ENCODE measurements at places on chromosomes 16 and 17.

DNA sequence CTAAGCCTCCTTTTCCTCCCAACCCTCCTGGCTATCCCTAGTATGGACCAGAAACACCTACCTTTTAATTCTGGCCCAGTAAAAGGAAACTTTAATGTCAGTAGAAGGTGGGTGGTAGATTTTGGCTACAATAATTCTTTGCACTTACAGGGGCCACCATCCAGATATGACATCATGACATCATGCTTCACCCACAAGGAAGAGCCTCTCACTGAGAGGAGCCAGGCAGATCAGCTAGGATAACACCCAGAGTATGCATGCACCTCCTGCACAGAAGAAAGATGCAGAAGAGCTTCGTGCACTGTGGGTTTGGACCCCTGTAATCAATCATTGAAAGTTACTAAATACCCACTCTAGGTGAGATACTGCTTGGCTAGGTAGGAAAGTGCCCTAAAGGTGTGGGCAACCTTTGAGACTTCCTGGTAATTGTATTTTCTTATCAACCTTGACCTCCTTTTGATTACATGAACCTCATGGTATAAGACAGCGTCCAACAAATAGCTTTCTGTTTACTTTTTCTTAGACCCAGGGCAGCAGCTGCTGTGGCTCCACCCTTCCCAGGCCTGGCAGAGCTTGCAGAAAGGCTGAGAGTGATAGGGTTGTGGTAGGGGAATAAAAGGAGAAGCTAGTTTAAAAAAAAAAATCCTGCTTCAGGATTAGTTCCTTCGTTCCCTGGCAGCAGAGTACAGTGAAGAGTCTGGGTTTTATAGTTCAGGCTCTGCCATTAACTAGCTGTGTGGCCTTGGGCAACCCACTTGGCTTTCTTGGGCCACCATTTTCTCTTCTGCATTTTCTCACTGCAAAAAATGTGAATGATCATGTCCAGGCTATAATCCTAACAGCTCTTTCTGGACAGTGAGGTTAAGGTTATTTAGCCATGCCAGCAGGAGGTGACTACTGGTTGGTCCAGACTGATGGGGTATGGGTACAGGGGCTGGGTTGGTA is 6.2 kb downstream of the MAP3K14 start:
- DNase-seq, result no peak

DNA sequence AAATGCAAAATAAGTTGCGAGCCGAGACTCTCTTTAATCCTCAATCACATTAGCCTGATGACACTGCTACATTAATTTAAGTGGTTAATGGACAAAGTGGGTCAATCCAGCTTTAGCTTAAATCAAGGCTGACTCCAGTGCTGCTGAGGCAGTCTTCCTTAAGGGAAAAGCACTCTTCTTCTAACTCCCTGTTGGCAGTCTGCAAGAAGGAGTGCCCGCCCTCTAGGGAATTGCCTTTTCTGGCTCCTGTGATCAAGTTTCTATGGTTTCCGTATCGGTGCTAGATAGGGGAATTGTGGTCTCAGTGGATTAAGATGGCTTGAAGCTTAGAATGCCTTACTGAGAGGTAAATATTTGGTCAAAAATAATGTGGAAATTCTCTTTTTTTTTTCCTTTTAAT is 41.0 kb downstream of the HS3ST3B1 start:
- DNase-seq, result no peak

DNA sequence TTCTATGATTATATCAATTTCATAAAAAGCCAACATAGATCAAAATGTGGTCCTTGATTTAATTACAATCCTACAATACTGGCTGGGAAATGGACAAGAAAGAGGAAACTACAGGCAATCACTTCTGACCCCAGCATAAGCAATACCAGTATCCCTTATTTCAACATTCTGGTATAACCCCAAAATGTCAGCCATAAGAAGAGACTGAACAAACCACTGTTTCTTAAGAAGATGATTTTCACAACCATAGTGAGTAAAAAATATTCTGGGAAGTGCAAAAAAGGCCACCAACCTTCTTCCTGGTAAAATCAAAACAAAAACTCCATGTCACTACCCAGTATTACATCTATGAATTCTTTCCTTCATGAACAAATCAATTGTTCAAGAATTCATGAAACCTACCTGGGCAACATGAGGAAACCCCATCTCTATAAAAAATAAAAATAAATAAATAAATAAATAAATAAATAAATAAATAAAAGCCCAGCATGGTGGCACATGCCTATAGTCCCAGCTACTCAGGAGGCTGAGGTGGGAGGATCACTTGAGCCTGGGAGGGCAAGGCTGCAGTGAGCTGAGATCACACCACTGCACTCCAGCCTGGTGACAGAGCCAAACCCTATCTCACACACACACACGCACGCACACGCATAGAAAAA is 7.5 kb downstream of the N4BP1 start:
- no peak for DNase-seq

GRCh38 chr17:45003877-45004276 is 35.8 kb upstream of the C1QL1 start:
- DNase-seq, result no peak

- no peak for DNase-seq
Observed at GRCh38 chr16:68272507-68273209, 8.3 kb downstream of the SLC7A6 start.

DNA sequence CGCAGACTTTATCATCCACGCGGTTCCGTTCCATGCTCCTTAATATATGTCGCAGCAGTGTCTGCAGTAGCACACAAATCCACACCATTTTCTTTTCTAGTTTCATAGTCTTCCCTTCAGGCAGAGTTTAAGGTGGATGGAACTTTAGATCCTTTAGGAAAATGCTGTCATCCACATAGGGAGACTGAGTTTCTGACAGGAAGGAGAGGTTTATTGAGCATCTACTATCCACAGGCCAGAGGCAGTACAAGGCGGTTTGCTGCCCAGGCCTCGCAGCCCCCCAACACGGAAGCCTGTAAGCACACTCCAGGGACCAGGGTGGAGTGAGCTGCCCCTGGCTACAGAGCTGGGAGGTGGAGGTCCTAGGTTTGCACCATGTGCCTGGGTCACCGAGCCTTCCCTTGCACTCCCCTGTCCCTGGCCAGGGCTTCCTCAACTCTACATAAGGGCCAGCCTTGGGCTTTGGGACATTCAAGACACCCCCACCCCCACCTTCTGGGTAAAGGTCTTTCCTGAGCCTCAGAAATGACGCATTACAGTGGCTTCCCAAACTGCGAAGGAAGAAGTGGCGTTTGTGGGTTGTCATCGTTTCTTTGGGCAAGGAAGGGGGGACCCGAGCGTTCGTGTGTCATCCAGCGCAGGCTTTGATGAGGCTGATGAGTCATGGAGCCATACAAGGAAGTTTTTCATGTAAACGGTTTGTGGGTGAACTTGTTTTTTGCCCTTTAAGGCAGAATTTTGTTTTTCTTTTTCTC is 146.5 kb upstream of the PLCG2 start:
- no peak for DNase-seq

DNA sequence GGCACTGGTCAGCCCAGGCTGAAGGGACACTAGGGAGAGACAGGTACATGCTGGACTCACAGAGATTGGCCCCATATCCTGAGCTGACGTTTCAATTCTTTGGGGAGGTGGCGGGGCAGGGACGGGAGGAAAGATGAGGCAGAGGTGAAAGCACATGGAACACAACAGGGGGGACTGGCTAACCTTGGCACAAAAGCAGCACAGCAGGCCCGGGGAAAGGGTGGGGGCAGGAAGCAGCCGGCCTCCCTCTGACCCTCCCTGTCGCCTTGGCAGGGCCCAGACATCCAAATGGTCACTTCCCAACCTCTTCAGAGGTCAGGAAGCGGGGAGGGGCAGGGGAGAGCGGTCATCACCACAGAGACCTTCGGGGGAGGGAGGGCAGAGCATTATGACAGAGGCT is 6.6 kb downstream of the VAT1 start:
- DNase-seq, result no peak

GRCh38 chr16:11100239-11100750 is 155.7 kb downstream of the SOCS1 start:
- DNase-seq, result no peak

DNA sequence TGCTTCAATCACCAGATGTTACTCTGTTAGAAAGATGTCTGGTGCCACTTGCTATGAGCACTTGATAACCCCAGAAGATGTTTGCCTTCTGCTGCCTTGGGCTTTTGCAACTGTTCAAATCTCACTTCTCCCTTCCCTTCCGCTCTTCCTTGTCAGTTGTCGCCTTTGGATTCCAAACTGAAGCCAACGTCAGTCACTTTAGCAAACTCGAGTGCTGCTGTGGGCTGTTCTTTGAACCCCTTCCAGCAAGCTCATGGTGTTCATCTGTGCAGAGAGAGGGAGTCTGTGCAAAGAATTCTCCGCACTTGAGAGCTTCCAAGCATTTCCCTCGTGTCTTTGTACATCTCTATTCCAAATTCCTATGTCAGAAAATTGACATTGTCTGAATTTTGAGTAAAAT is 879.4 kb downstream of the CDH11 start:
- no peak for DNase-seq

Data from naive B cell (primary cell).